ENCODE measurements at places on chromosomes 1 and 21.

DNA sequence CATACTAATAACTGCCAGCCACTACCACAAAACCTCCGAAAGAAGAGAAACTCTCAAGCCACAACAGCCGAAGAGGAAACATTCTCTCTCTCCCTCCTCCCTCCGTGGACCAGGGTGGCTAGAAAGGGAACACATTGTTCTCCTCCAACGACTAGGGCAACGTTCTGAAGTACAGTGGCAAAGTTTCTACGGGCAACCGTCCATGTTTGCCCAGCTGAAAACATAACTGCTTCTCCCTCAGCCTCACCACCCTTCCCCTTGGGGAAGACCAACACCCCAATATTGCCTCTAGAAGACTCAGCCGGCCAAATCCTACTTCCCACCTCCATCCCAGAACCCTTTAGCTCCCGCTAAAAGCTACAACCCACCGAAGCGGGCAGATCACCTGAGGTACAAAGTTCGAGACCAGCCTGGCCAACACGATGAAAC lies 2.0 kb downstream of the GLUL start:
- no peak for DNase-seq

DNA sequence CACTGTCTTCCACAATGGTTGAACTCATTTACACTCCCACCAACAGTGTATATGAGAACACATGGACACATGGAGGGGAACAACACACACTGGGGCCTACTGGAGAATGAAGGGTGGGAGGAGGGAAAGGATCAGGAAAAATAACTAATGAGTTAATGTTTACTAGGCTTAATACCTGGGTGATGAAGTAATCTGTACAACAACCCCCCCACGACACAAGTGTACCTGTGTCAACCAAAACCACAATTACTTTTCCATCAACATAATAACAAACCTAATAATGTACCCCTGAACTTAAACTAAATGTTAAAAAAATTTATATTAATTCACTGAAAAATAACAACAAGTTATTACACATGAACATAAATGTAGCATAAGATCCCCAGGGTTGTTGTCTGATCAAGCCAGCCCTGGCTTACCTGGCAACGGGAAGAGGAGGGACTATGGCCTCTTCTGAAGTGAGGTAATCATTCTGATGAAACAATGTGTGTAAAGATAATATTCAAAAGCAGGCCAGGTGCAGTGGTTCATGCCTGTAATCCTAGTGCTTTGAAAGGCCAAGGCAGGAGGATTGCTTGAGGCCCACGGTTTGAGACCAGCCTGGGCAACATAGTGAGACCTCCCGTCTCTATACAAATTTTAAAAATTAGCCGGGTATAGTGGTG lies 40.8 kb upstream of the HEATR1 start:
- no peak for DNase-seq

GRCh38 chr1:20597650-20598049 lies 8.8 kb downstream of the CDA start:
- no peak for DNase-seq

DNA sequence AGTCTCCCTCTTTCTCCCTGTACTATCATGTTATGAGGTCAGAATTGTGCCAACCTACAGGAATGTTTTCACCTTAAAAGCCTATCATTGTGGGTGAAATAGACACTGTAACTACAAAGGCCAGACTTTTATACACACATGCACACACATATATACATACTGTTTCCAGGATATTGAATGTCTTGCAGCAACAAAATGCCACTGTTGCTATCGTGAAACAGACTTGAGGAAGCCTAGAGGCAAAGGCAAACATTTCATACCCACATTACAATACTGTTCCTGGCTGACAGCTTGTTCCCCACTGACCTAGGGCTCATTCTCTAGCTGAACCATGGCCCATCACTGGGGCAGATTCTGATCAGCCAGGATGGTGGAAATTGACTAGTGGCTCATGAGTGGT lies 125.1 kb upstream of the DUSP10 start:
- no peak for DNase-seq

- no peak for DNase-seq
Observed at GRCh38 chr1:20974951-20975350, 187.8 kb upstream of the HP1BP3 start.

DNA sequence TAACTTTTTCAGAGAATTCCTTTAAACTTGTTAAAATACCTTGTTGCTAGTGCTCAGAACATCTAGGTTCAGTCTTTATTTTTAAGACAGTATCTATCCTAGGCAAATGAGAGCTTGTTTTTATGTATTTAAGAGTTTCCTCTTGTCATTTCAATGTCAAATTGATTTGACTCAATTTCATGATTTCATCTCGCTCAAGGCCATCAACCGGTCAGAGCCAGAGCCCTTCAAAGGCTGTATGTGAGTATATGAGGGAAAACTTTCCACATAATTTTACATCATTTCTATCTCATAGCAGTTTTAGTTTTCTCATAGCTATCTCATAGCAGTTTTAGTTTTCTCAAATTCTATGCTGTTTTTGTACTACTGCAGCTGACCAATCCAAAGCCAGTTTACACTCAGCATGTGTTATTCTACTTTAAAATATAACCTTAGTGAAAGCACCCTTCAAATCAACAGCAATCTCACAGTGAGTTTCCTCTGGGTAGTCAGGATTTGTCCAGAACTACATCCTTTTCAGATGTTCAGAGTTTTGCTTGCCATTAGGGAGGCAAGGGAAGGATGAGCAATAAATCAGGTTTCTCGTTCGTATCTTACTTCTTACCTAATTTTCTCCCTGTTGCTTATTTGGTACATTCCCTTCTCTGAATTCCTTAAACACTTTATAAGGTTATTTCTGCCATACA lies 12.7 kb downstream of the HNRNPU start:
- no peak for DNase-seq

DNA sequence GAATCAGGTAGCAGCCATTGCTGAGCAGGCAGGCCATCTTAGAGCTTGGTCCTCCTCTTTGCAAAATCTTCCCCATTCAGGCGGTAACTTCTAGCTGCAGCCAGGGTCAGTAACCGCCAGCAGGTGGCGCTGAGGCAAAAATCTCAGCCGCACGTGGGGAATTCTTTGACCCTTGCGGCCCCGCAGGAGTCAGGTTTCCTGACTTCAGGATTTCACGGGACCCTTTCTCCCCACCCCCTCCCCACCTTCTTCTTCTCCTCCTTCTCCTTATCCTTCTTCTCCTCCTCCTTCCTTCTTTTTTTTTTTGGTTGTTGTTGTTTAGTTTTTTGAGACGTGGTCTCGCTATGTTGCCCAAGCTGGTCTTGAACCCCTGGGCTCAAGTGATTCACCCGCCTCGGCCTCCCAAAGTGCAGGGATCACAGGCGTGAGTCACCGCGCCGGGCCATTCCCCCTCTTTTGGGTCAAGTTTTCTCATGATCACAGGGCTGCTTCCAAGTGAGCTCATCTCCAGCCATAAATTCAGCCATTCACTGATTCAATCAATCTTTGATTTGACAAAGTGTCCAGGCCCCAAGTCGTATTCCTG lies 33.4 kb upstream of the TENT5B start:
- peak; percentile 56 for DNase-seq

DNA sequence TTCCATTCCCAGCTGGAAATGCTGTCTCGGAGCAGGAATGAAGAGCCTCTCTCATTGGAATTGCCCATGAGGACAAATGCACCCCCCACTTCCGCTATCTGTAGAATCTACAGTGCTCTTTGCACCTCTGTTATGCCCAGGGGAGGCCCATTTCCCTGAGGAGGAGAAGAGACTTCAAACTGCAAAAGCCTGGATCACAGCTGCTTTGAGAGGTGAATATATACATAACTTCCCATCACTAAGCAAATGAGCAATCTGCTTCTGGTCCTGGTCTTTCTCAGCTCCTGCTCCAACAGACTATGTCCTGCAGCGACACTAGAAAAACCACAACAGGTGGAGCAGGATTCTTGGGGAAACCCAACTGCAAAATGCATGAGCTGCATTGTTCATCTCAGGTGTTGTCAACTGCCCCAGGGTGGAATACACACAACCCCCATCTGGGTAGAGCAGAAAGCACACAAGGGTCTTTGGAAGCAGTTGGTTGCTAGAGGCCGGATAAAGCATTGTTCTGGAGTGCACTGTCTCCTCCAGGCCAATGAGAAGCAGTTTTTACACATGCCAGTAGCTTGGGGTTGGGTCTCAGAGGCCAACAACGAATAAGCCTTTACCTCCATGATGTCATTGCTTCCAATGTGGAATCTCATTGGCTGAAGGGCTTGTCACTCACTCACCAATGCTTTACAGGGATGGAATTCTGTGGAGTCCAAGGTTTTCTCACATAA lies 67.7 kb upstream of the RAB4A start:
- no peak for DNase-seq

GRCh38 chr1:42966688-42967612 lies 8.3 kb upstream of the SLC2A1 start:
- DNase-seq, result peak; percentile 95

DNA sequence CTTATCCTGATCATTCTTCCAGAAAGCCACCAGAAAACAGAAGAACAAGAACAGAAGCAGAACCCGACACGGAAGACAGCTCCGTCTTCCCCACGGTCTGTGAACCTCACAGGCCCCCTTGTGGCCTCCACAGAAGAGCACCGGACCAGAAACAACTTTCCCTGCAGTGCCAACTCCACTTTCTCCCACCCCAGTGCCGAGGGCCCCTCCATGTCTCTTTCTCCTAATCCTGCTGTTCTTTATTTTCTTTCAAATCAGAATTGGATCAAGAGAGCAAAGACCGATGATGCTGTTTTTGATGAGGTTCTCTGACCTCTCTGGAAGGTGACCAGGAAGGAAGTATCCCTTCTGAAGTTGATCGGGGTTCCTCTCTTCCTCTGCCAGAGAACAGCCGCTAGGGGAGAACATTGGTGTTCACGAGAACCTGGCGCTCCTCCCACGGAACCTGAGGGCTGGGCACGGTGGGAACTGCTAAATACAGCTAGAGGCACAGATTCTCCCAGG lies 58.9 kb upstream of the CTTNBP2NL start:
- peak; percentile 22 for DNase-seq

- DNase-seq, result no peak
Observed at GRCh38 chr1:11925938-11926292, 312 bp downstream of the KIAA2013 start.

DNA sequence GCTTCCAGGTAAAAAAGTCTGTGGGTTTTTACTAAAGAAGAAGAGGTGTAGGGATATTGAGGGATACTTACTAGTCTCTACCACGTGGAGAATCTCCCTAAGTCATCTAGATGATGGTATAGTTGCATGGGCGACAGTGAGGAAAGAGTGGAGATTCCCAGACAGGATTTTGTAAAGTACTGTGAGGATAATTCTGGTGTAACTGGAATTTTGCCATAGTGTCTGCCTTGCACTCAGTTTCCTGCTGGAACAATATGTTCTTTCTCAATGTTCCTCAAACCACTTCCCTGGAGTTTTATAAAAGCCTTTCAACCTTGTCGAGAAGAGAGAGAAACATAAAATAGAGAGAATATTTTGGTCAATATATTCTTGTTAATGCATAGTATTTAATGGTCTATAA lies 95.1 kb upstream of the WLS start:
- DNase-seq, result no peak

- DNase-seq, result no peak
Observed at GRCh38 chr1:33351281-33351660, 30.4 kb upstream of the A3GALT2 start.

DNA sequence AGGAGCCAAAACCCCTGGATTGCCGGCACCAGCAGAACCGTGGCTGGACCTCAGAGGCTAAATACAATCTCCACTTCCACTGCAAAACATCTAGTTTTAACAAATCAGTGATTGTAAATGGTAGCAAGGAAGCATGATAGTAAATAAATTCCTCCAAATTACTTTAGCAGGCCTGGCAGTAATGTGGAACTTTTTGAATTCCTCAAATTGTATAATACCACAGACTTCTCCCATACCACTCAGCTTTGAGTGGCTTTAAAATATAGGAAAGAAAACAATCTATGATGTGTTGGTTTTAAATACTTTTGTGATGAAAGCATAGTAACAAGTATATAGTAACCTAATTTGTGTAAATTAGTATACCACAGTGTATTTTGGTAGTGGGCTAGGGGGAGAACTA lies 34.1 kb downstream of the NIBAN1 start:
- no peak for DNase-seq

DNA sequence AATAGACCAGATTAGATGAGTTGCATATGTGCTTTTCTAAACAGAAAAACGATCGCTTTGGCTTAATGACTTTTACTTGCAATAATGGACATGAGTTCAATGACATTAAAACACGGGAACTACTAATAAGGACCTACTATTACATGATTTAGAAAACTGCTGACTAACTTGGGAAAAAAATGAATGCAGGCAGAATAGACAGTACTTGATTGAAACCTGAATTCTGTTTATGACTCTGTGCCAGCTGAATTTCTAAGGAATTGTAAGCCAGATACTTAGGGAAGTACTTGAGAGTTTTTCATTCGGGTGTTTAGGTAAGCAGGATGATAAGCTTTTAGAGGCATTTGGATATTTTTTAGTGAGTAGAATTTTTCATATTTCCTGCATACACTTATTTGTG lies 12.0 kb downstream of the ADGRL2 start:
- no peak for DNase-seq

- DNase-seq, result peak; percentile 40
Observed at GRCh38 chr1:180415985-180416633, 86.3 kb downstream of the ACBD6 start.

DNA sequence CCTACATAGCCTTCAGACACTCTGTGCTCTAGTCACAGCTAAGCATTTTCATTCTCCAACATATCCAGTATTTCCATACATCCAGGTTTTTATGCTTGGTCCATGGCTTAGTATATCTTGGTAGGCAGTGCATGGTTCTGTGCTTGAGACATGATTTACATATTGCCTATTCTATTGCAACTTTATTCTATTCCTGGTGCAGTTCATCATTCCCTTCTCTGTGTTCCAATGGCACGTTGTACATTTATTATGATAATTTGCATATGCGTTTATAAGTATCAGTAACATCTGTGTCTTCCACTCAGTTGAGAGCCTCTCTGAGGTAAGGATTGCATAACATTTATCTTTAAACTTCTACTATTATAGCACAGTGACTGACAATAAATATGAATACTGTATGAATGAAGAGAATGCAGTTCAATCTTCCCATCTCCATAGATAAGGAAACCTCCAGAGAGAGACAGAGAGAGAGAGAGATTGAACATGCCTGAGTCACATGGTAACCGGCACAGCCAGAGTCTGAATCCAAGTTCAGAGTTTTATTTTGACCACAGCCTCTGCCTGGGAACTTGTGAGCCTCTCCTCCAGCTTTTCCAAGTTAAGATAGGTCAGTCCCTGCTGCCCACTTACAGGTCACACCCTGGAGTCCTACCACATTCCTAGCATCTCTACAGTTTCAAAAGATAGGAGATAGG lies 41.5 kb downstream of the PLPPR5 start:
- DNase-seq, result no peak

- DNase-seq, result no peak
Observed at GRCh38 chr1:226659641-226660040, 79.4 kb downstream of the ITPKB start.

- no peak for DNase-seq
Observed at GRCh38 chr1:32364836-32365235, 2.5 kb downstream of the TSSK3 start.

GRCh38 chr1:45146833-45147232 lies 59.6 kb downstream of the ZSWIM5 start:
- no peak for DNase-seq

- no peak for DNase-seq
Observed at GRCh38 chr1:56573311-56573710, 6.1 kb downstream of the PLPP3 start.

Data from LoVo (cell line).